Stimulated activated naive CD8-positive, alpha-beta T cell treated with anti-CD3 and anti-CD28 coated beads, Interleukin-15, Interleukin-2, amounts not matched to agents 100 U/mL and 50 U/mL, for 24 hours (primary cell): ENCODE measurements at places on chromosomes 7 and 10.

GRCh38 chr7:71429083-71429482 is 297.1 kb downstream of the GALNT17 start:
- DNase-seq: no peak

DNA sequence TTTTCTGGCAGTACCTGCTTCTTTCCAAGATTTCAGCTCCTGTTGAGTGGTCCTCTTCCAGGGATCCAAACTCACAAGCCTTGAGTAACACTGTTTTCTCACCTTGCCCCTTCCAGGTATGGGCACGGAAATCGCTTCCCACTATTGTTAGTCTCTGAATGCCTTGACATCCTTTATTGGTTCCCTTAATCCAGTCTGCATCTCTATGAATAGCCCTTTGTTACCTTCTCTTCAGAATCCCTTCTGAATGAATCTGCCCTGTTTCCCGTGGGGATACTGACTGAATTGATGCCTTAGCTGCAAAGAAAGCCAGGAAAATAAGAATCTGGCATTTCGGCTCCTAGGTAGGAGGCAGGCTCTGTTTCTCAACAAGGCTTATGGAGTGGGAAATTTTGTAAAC is 467.7 kb downstream of the PLXNA4 start:
- no peak for DNase-seq

- DNase-seq: no peak
These were observed 109.6 kb downstream of the SFMBT2 start for GRCh38 chr10:7301006-7301778.

DNA sequence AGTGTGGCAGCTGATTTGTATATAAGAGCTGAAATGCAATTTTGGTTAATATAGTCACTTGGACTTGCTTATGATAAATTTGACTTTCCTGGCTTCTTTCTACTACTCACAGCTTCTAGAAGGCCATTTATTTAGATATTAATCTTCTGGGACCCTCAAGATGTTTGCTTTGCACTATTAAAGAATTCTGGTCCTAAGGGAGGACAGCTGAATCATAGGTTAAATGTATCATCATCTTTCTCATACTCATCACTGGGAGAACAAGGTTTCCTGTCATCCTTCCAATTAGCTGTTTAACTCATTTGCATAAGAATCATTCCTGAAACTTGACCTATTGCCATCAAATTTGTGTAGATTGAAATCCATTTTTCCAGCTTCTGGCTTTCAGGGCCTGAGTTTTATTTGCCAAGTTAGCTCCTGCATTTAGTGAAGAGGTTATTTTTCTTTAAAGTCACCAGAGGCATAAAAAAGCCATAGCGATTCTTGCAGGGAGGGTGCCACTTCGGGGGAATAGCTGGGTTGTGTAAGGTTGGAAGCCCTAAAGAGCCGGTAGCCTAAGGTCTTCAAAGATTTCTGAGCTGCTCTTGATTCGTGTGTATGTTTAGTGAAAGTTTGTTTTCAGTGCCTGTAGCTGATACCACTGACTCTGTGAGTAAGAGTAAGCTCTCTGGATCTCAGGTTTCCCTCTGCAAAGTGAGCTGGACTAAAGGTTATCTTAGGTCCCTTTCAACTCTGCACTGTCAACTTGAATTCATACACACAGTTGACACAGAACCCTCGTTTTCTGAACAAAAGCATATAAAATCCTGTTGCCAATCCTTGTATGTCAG is 4.3 kb downstream of the MAP3K8 start:
- DNase-seq: no peak

DNA sequence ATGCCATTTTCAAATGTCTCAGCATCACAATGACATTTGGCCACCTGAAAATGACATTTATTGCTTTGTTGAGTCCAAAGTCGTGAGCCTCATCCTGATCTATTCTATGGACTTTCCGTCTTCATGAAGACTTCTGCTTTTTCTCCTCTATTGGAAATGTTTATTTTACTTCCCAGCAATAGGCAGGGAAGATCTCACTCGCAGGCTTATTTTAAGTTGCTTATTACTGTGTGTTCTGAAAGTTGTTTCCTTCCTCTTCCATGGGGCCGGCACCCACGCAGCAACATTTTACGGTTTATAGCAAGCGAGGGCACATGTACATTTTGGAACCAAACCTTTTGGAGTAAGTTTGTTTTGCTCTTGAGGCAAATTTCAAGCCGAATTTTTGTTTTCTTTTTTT is 221.0 kb upstream of the KLF6 start:
- DNase-seq: no peak

DNA sequence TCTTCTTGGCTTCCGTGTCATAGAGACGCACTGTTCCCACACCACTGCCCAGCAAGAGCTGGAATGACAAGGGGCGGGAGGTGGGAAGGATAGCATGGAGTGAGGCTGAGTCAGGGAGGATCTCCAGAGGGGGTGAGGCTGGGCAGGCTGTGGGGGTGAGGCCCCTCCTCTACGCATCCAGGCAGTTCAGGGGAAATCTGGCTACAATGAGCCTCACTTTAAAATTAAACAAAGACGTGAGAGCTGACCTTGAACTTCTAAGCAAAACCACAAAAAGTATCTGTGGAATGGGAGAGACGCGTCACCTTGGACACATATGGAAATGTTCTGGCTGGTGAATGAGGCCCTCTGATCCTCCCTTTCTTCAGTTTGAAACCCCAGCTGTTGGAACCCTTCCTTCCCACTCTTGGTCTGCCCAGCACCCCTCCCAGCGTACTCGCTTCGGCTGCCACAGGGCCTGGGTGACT is 17.7 kb downstream of the WDR91 start:
- no peak for DNase-seq

GRCh38 chr10:130500261-130501000 is 364.2 kb downstream of the GLRX3 start:
- no peak for DNase-seq

DNA sequence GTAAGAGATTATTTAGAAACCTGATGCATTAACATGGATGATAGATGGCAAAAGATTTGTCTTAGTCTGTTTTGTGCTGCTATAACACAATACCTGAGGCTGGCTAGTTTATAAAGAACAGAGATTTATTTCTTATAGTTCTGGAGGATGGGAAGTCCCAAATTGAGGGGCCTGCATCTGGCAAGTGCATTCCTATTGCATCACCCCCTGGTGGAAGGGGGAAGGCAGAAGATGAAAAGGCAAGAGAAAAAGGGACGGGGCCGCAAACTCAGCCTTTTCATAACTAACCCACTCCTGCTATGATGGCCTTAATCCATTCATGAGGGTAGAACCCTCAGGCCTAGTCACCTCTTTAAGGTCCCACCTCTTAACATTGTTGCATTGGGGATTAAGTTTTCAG is 153.4 kb upstream of the LRGUK start:
- no peak for DNase-seq

DNA sequence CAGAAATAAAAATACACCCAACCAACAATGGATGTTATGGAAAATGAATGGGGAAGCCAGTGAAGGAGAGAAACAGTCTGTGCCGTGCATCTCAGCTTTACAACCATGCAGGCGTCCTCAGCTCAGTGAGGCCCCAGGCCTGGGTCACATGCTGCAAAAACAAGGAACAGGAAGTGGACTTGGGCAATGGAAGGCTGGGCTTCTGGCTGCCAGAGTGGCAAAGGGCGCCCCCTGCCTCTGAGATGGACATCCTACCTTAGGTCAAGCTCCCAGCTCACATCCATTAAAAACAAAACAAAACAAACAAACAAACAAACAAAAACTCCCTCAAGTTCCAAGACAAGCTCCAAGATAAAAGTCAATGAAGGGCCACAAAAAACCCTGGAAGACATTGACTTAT is 54.7 kb upstream of the AFAP1L2 start:
- peak; percentile 55 for DNase-seq

GRCh38 chr7:16354573-16354972 is 66.8 kb downstream of the CRPPA start:
- no peak for DNase-seq

- DNase-seq: no peak
These were observed 17.6 kb upstream of the AASS start for GRCh38 chr7:122161628-122162027.

DNA sequence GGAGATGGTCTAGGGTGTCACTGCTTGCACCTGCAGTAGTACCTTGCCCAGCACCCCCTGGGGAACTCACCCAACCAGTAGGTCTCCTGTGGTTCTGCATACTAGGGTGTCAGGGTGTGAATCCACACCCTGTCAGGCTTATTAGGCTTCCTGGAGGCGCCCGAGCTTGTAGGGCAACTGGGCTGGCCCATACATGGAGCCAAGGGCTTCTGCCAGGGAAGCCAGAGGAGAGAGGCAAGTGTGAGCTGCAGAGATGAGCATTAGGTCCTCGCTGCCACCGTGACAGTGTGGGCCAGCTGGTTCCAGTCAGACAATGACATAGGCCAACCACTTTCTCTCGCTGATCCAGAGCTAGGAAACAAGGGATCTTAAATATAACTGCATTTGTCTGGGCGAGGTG is 11.2 kb downstream of the MXI1 start:
- DNase-seq: no peak

DNA sequence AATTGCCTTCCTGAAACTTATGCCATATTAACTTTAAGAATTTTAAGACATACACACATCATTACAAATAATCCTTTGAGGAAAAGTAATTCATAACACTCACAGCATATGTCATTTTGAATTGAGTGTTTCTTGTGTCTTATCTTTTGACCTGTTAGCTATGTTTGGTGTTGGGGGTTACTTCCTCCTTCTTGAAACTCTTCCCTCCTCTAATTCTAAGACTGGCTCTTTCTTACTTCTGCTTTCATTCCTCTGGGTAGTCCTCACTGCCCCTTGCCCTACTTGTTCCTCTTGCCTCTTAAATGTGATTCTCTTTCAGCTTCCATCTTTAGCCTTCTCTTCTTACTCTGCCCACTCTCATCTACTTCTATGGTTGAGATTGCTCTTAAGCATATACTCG is 28.3 kb upstream of the PIP4K2A start:
- no peak for DNase-seq

- DNase-seq: no peak
These were observed 233.5 kb downstream of the CUX1 start for GRCh38 chr7:102050864-102051460.

- DNase-seq: no peak
These were observed 13.5 kb downstream of the SLC25A13 start for GRCh38 chr7:96308253-96308949.

- no peak for DNase-seq
These were observed 136.9 kb upstream of the PRSS1 start for GRCh38 chr7:142612237-142612881.

- no peak for DNase-seq
These were observed 3.8 kb upstream of the NKX6-2 start for GRCh38 chr10:132789659-132790148.

DNA sequence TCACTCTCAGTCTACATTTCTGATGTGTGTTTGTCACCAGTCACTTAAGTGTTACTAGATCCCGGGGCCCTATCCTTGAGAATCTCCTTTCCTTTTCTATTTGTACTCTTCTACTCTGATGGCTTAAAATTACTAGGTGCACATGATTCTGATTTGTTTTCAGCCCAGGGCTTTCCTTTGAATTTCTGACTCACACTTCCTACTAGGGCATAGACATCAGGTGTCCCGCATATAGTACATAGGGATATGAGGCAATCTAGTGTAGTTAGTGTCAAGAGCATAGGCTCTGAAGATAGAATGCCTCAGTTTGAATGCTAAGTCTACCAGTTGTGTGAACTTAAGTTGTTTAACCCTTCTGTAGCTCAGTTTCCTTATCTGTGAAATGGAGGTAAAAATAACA is 49.4 kb upstream of the LRRN3 start:
- DNase-seq: no peak

DNA sequence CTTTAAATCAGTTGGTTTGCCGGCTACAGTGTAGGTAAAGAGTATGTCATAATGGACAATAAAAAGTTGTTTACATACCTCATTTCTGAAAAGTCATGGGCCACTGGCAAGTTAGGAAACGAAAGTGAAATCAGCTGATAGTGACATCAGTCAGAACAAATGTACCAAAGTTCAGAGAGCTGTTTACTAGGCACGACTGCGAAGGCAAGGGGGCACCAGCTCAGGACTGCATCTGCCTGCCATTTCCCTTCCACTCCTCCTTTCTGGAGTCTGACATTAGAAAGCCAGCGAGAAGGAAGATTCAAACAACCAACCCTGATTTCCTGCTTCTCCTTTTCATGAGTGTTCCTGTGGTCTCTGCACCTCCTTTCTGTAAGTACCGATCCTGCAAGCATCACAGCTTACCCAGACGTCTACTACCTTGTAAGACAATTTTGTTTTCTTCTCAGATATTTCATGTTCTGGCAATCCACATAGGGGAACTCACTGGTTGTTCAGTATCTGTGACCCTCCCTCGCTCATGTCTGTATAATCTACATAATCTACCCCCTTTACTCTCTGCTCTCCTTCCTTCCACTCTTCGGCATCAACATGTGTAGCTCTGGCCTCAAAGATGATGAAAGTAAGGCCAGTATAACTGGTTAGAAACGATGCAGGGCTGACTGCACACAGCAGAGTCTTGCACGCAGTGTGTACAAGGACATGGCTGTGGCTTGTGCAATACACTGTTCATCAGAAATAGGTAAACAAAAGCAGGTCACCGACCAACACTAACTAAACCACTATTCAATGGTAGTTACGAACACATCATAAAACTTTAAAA is at the start of gene TMEM140:
Gene TMEM140 (plus strand): TSS at position 174 of the 823 bp plus-strand sequence. CDS start 16,370 bp downstream, outside the sequence.
- DNase-seq: peak; percentile 55

DNA sequence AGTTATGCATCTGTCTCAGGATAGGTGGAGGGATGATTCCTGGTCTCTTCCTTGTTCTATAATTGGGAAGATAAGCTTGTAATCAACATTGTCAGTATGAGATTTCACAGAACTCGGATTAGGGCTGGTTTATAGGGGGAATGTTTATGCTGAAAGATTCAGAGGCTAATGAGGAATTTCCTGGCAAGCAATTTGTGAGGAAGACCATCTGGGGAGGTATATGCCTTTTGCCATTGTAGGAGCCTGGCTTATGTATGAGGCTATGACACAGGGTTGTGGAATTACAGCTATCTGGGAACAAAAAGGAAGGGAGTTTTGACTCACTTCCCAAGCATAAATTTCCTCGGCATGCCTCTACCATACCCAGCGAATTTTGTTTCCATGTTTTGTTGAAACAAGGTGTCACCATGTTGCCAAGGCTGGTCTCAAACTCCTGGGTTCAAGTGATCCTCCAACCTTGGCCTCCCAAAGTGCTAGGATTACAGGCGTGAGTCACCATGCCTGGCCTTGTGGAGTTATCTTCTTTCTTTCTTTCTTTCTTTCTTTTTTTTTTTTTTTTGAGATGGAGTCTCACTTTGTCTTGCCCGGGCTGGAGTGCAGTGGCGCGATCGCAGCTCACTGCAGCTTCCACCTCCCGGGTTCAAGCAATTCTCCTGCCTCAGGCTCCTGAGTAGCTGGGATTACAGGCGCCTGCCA is 1.6 kb upstream of the COPS6 start:
- no peak for DNase-seq

- DNase-seq: no peak
These were observed 40.1 kb upstream of the LRRC4 start for GRCh38 chr7:128071376-128071775.

DNA sequence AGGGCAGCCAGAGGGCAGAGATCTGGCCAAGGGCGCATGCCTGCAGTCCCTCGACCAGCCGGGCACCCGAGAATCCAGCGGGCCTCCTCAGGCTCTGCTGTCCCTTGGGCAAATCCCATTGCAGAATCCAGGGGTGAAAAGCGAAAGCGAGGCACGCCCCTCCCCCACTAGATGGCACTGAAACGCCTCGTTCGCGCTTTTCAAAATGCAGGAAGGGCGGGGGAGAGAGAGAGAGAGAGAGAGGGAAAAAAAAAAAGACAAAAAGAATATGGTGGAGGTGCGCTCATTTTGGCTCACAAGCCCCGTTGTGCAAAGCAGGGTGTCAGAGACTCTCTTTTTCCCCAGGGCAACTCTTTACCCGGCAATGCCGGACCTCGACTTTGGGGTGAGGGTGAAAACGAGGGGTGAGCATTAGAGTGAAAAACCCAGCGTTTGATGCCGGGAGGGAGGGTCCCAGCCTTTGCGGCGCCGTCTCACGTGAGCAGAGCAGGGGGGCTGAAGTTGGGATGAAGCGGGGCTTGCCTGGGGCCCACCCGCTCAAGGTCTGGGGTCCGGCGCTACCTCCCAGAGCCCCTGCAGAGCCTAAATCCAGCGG is 2.5 kb upstream of the TMEM178B start:
- DNase-seq: peak; percentile 60
